ENCODE measurements at places on chromosomes 3 and 15.

DNA sequence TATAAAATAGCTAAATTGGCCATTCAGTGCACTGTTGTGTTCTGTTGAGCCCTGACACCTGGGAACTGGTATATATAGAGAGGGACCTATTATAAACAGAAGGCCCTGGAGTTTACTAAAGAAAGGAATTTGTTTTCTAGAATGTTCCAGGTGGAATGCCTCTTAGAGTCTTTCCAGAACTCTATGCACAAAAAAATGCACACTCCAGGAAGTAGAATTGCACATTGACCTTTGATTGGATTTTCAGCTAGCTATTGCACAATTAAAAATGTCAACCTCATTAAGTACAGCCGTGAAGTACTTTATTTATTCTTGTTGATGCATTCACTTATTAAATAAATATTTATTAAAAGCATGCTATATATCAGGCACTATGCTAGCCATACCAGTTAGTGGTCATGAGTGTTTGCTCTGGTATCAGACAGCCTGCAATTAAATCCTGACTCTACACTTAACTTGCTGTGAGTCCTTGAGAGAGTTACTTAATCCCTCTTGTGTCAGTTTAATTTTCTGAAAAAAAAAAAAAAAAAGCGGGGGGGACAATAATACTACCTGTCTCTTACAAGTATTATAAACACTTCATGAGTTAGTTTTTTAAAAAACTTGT, 40.8 kb downstream of the NDUFB4 start:
- DNase-seq: no peak

DNA sequence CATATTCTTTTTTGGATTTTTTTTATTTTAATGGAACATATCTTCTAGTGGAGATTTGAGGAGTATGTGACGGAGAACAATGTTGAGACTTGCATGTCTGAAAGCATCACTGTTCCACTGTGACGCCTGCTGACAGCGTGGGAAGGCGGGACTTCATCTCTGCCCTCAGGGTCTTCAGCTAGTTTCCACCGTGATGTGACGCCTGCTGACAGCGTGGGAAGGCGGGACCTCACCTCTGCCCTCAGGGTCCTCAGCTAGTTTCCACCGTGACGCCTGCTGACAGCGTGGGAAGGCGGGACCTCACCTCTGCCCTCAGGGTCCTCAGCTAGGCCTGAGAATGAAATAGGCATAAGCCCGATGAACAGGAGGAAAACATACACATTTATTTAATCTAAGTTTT, 70.7 kb downstream of the LMLN start:
- DNase-seq: no peak

DNA sequence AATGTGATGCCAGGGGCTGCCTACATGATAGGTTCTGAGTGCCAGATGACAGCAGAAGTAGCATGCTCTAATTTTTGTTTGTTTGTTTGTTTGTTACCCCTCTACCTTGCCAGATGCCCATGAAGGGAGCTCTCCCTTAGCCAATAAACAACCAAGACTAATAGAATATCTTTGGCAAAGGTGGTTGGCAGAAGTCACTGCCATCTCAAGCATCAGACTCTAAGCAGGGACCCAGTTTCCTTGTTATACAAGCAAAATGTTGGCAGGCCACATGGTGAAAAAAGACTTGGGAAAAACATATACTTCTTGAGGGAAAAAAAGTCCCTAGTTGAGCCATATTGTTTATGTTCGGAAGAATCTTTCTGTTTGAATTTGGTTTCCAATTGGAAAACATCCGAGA, 609.0 kb upstream of the CFAP20DC start:
- DNase-seq: no peak

GRCh38 chr3:64097920-64098319, 74.6 kb upstream of the PSMD6 start:
- DNase-seq: no peak

DNA sequence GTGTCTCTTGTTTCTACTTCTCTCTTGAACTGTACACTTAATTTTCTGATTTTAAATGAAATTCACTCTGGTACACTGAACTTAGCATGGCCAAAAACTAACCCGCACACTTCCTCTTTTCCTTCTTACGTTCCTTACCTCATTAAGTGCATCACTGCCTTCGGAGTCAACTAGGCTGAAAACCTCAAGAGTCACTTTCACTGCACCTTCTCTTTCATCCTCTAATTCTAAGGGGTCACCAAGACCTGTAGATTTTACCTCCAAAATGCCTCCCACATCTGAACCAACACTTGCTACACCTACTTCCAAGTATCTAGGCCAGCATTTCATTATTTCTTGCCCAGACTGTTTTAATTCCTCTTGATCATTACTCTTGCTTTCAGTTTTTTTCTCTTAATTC, 6.6 kb downstream of the CBLB start:
- DNase-seq: no peak

DNA sequence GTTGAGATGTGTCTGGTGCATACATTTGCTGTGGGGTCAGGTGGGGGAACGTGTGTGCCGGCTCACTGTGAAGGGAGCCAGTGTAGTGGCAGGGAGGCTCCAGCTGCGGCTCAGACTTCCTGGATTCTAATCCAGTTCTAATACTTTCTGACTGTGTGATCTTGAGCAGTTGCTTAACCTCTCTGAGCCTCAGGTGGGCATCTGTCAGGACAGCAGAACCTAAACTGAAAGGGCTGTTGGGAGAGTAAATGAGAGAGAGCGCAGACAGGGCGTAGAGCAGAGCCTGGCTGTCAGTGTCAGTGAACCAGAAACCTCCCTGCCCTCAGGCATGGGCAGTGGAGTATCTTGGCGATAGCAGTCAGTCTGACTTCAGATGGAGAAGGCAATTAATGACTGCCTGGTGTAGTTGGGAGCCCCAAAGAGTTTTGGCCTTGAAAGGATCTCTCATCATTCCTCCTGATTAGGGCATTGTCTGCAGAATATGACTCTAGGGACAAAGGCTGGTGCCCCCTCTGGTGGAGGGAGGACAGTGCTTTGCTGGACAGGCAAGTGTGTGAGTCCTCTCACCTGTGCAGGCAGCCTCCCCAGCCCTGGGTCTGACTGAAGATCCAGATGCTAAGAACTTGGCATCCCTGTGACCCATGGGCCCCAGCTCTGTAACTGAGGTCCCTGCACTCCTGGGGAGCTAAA, 9.6 kb downstream of the KBTBD13 start:
- DNase-seq: no peak

- DNase-seq: no peak
These were observed 61.8 kb downstream of the SCN5A start for GRCh38 chr3:38587548-38588131.

- no peak for DNase-seq
These were observed 325.5 kb downstream of the RYR3 start for GRCh38 chr15:33636234-33636633.

GRCh38 chr15:73794443-73795133, 41.4 kb upstream of the INSYN1 start:
- DNase-seq: no peak

DNA sequence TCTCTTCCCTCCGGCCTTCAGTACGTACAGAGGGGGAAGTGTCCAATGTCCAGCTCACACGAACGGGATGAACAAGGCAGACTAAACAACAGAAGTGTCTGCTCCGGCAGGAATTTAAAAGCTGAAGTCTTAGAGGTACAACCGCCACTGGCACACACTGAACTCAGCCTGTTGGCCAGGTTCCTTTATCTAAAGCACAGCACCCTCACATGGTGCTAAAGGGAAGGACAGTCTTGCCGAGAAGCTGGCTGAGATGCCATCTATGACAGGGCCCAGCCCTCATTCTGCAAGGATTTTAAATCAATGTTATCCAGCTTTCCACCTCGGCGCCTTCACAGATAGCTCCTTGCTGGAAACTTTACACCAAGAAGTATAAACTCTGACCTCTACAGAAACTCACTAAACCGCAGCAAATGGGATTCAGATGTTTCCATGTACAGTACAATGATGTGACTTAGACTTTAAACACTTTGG, 2.8 kb downstream of the ADAMTS17 start:
- peak; percentile 40 for DNase-seq

DNA sequence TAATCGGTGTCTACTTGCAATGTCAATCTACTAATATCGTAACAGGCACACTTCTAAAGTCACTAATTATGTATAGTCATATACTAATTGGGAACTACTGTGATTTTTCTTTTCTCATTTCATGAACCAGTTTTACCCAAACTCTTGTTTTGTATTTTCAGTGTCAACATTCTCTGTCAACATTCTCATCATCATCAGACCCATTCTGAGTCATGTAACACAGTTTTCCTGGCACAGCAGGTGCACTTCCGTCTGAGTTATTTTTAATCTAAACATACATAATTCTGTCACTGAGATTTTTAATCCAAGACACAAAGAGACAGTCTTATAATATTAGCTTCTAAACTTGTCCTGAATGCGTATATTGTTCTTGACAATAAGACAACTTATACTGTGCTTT, 205.1 kb upstream of the EIF1B start:
- DNase-seq: no peak

GRCh38 chr3:98269846-98270245, 5.8 kb downstream of the OR5H6 start:
- DNase-seq: no peak

DNA sequence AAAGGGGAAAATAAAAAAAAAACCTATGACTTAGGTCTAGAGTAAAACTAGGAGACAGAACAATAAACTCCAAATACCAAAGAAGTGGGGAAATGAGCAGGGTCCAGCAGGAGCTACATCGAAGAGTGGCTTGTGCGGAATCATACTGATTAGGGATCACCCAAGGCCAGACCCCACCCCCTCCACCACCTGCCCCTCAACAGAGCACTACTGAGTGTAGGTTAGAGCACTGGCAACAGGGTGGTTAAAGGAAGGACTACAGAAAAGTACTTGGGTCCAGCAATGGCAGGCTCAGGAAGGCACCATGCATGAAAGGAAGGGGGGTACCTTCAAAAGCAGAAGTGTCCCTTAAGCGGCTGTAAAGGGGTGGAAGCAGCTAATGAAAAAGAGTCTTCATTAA, 96.2 kb downstream of the UBE3A start:
- no peak for DNase-seq

GRCh38 chr15:39429898-39430357, 151.0 kb upstream of the THBS1 start:
- peak; percentile 47 for DNase-seq

DNA sequence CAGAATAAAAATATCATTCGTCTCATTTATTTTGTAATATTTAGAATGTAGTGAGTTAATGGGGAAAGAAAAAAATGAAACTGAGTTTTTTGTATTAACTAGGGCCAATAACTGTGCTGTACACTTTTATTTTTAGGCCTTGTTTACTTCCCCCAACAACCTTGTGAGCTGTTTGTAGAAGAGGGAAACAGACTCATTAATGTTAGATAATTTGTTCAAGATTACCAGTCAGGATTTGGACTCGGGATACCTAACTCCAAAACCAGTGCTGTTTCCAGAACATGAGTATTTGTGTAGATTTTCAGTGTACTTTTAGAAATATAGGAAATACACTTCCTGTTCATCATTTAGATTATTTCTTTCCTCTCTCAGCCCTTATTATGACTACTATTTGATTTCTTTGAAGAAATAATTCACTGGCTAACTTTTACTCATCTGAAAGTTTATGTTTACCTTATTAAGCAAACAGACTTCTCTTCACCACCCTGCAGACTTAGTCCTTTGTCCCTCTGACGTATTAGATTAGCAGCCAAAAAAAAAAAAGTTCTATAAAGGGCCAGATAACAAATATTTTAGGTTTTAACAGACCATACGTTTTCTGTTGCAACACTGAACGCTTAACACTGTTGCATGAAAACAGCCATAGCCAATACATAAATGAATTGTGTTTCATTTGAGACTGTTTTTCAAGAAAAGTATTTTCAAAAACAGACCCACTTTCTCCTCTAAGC, 192.5 kb upstream of the CGNL1 start:
- DNase-seq: no peak

GRCh38 chr15:79812541-79812940, 84.3 kb downstream of the MTHFS start:
- no peak for DNase-seq

DNA sequence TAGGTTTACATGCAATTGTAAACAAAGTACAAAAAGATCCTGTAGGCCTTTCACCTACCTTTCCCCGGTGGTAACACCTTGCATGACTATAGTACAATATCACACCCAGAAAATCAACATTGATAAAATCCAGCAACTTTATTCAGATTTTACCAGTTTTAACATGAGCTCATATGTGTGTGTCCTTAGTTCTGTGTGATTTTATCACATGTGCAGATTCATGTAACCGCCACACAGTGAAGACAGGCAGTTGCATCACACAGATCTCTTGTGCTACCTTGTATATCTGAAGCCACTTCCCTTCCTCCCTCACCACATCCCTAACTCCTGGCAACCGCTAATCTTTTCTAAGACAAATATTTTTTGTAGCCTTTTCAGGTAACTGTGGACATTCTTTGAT, 183.5 kb upstream of the C2CD4B start:
- DNase-seq: no peak

- DNase-seq: no peak
These were observed 10.8 kb downstream of the PLXND1 start for GRCh38 chr3:129595544-129596193.

GRCh38 chr3:141926929-141927328, 50.5 kb downstream of the ATP1B3 start:
- DNase-seq: no peak

DNA sequence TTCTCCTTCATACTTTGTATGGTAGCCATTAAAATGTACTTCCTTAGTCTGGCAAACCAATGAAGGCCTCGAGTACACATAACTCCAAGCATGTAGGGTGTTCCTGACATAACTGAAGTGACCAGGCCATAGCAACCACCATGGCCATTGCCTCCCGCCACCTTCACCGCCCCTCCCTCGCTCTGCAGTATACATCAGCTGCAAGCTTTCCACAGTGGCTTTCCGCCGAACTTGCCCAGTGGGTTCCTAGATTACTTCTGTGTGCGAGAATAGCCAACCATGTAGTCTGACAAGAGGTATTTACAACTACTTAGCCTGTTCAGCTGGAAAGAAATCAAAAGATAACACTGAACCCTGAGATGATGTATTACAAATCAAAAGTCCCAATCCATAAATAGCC, 3.4 kb upstream of the CTNNB1 start:
- DNase-seq: no peak

GRCh38 chr3:99499235-99500158, 138.9 kb upstream of the COL8A1 start:
- peak; percentile 39 for DNase-seq

- DNase-seq: no peak
These were observed 32.2 kb downstream of the BDH1 start for GRCh38 chr3:197523526-197523925.

DNA sequence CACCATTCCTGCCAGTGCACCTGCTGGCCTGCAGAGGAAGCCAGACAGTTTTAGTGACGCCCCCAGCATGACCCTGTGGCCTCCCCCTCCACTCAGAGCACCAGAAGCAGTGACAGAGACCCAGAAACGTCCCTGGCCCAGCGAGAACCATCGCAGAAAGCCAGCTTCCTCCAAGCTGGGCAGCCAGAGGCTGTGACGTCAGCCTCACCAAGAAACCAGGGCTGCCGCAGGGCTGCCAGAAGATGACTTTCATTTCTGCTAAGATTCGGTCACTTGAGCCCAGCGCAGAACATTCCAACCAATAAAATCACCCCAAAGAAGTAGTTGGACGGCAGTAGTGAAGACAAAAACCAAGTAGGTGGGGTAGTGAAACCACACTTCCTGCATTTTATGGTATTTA, 29.6 kb upstream of the RPL32 start:
- DNase-seq: peak; percentile 74
